Activated CD4-positive, alpha-beta T cell treated with anti-CD3 and anti-CD28 coated beads, Interleukin-2, amount 50 U/mL, for 1 hour (primary cell): ENCODE measurements at places on chromosomes 11 and 22.
A peak's percentile ranks its signal among the peaks of the same experiment; 100 is the strongest.

- no peak for DNase-seq
These were observed 37.1 kb downstream of the DENND5A start for GRCh38 chr11:9228091-9228490.

- DNase-seq: peak; percentile 89
These were observed 613 bp upstream of the ARHGEF17 start for GRCh38 chr11:73307323-73308002.

DNA sequence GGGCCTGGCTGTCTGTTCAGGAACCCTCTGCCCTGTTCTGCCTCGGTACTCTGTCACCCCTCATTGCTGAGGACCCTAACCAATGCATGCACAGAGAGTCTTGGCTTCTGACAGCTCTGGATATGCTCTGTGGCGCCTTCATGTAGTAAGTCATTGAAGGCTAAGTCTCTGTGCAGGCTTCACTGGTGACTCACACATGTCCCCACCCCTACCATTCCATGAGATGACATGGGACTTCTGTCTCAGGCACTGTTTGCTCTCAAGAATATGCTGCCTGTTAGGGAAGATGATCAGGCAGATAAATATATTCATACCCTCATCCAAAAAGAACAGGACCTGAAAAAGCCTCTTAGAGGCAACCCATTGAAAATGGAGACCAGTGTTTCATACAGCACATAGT is 43.6 kb upstream of the HORMAD2 start:
- no peak for DNase-seq

GRCh38 chr11:111510311-111510710 is 1.9 kb downstream of the BTG4 start:
- DNase-seq: no peak

DNA sequence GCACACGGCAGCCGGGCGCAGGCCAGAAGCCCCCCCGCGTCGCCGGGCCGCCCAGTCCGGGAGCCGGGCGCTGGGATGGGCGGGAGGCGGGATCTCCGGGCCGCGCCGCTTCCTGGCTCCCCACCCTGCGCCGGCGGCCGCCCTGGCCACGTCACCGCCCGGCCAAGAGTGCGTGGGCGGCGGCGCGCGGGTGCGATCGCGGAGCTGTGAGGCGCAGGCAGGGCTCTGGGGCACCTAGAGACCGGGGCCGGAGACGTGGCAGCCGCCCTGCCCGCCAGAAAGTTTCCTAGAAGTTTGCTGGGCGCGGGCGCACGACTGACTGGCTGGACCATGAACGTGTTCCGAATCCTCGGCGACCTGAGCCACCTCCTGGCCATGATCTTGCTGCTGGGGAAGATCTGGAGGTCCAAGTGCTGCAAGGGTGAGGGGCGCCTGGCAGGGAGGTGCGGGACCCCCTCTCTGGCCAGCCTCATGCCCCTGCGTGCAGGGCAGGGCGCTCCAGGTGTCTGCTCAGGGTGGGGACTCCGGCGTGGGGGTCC is at the start of gene KDELR3:
Gene KDELR3 (plus strand): TSS at position 193 of the 539 bp plus-strand sequence. CDS start 138 bp downstream, at position 331.
- peak; percentile 26 for DNase-seq

DNA sequence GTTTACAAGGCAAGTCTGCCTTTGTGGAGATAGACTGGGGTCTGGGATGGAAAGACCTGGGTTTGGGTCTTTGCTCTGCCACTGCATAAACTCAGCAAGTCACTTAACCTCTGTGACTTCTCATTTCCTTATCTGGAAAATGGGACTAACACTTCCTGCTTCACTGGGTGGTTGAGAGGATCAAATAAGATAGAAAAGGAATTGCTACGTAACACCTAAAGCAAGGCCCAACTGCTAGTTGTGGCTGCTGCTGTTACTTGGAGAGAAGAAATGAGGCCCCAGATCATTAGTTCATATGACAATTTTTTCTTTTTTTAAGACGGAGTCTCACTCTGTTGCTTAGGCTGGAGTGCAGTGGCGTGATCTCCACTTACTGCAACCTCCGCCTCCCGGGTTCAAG is 5.9 kb downstream of the PTPRJ start:
- no peak for DNase-seq

GRCh38 chr11:93751001-93751400 is 9.5 kb downstream of the C11orf54 start:
- DNase-seq: no peak

DNA sequence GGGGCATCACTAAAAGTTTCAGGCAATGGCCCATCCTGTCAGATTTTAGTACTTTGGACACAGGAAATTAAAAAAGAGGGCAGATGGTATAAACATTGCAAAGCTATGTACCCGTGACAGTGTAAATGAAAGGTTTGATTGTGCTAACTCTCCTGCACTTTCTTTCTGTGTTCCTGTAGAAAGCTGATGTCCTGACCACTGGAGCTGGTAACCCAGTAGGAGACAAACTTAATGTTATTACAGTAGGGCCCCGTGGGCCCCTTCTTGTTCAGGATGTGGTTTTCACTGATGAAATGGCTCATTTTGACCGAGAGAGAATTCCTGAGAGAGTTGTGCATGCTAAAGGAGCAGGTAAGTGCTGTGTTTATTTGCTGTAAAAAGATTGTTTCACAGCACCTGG is 10.3 kb downstream of the CAT start:
- DNase-seq: no peak

DNA sequence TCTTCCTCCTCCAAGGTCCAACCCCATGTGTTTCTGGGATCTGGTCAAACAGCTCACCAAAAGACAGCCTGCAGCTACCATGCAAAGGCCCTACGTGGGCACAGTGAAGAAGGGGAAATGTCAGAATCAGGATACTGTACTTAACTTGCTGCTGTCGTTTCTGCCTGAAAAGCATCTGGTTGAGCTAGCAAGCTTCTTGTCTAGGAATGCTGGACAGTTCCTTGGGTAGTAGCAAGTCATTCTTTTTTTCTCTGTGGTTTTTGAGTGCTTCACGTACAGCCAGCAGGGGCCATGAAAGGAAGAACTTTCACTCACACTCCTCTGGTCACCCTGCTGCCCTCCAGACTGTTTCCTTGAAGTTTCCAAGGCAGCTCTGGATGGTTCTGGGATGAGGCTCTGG is 24.7 kb downstream of the RCOR2 start:
- no peak for DNase-seq

- DNase-seq: no peak
These were observed 24.4 kb downstream of the ADAMTS8 start for GRCh38 chr11:130403967-130404366.

DNA sequence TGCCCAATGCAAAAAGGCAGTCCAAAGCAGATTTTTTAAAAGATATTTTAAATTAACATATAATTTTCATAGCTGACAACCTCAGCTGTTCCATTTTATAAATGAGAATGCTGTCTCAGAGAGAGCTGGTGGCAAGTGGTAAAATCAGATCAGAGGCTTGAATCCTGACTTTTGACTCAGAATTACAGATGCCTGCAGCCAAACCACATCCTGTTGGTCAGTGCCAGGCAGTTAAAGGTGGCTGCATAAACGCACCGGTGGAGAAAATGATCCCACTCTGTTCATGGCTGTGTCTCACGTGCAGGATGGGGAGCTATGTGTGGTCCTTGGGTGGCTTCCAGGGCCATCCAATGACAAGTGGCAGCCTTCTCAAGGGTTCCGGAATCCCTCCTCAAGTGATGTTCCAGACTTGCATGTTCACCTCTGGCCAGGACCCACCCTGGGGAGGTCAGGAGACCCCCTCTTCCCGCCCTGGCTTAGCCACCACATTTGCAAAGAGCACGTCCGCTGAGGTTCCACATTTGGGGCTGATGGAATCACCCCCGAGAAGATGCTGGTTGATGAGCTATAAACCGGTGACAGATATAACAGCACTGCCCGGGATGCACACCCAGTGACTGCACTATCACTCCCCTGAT is 155.5 kb downstream of the SHANK2 start:
- DNase-seq: no peak

DNA sequence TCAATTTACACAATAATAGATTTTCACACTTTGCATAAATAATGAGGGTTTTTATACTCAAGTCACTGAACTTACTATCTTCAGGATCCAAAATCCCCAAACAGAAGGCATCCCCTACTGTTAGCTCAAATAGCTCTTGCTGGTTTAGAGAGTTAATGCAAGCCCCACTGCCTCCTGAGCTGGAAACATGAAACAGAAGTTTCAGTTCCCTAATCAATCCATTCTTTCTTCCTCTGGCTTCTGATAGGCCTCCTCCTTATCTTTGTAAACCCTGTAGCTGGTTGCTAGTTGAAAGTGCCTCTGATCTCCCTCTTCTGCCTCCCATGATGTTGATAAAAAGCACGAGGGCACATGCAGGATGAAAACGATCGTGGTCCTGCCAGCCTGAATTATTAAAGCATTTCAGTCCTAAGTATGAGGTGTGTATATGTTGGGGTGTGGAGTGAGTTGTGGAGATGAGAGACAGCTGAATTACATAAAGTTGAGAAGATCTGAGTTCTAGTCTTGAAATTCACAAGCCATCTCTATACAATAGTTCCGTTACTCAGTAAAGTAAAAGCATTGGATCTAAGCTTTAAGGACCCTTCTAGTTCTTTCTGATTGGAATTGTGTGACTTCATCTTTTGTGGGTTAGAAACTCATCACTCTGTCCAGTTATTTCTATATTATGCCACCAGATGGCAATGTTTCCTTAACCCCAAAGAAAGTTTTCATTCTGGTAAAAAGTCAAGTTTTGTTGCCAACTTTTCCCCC is 35.0 kb upstream of the EHF start:
- DNase-seq: no peak

GRCh38 chr11:134684576-134684975 is 272.5 kb upstream of the B3GAT1 start:
- DNase-seq: no peak

- no peak for DNase-seq
These were observed 788.0 kb downstream of the BRD1 start for GRCh38 chr22:49039625-49040024.

DNA sequence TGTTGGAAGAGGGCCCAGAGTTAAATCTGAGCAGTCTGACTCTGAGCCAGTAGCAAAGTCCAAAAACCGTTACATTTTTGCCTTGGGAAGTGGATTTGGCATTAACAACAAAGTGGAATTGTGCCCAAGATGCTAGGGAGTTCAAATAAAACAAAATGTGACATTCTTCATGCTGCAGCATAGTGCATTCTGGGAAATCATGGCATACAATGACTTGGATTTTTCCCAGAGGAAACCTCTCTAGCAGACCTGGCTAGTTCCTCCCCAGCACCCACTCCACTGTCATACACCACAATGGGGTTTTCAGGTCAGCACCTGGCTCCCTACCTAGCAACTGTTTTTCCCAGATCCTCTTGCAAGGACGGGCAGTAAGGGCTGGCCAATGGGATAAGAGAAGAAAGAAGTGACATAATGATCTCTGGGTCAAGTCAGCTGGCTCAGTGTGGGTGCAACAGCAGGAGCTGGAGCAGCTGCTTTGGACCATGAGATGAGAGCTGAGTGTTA is 24.8 kb upstream of the CYB5R3 start:
- no peak for DNase-seq

DNA sequence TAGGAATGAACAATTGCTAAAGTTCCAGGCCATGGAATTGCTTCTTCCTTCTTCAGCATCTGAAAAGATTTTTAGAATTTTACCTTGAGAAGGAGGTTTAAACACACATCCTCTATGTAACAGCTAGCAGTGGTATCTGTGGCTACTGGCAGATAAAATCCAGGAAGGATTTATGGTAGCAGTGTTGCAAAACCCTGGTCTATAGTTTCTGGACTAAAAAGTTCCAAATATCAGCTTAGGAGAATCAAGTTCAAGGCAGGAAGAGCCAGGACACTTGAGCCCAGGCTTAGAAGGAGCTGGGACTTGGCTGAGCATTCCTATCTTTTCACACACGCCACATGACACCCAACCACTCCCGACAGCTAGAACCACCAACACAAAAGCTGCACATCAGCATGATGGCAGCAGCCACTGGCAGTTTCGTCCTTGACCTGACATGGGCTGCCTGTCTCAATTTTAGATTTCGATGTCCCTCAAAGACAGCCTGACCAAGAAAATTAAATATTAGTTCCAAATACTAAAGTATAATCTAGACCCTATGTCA is 14.1 kb downstream of the LARGE2 start:
- DNase-seq: no peak

- DNase-seq: no peak
These were observed 17.2 kb downstream of the SLC25A18 start for GRCh38 chr22:17580441-17581031.

GRCh38 chr22:22731374-22731676 is 86.9 kb downstream of the GGTLC2 start:
- no peak for DNase-seq

GRCh38 chr11:6681505-6681904 is 1.6 kb downstream of the MRPL17 start:
- DNase-seq: no peak

DNA sequence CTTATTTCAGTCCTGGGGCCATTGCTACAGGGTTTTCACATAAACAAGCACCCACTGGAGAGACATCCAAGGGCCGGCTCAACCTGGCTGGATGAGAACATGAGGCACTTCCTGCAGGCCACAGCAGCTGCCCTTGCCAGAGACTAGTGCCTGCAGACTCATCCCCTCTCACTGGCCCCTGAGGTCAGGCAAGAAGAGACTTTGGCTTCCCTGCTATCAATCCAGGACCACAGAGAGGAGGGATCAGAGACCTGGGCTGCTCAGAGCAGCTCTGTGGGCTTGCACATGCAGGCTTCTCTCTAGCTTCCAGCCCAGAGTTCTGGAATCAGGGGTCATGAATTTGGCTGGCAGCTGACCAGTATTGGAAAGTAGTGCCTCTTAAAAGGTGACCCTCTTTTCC is 79.5 kb downstream of the CABIN1 start:
- DNase-seq: no peak

DNA sequence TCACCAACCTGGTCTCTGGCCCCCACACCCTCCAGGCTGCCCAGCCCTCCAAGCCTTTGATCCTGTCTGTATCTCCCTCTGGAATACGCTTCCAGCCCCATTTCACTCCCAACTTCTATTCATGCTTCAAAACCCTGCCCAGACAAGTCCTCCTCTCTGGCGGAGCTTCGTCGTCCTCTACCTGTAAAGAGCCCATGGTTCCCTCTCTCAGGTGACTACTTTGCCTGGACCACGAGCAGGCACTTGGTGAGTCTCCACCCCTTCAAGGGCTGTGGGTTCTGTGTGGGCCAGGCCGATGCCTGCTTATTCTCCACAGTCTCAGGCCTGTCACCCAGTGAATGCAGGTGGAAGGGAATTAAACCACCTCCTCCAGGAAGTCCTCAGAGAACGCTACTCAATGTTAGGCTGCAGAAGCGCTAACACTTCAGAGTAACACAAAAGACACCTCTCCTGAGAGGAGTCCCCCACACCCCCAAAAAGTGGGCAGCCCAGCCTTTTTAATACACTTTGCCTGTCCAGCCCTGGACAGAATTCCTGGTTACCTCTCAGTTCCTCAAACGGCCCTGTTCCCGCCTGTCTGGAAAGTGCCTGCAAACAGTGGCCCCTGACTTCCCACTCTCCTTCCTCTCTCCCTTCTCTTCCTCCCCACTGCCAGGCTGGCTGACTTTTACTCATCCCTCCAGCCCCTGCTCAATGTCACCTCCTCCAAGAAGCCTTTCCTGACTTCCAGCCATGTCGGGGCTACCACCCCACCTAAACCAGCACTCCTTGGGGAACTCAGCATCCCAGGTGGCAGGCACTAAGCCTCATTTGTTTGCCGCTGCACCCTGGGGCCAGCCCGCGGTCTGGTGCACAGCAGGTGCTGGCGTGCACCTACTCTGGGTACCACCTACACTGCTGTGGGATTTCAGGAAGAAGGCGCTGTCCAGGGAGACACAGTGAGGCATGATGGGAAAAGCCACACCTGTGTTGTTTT is 9.0 kb downstream of the RAC2 start:
- DNase-seq: no peak
